ENCODE measurements at places on chromosomes 4 and X.
A peak's percentile ranks its signal among the peaks of the same experiment; 100 is the strongest.

GRCh38 chr4:11198516-11199305 lies 230.0 kb downstream of the HS3ST1 start:
- no peak for DNase-seq

DNA sequence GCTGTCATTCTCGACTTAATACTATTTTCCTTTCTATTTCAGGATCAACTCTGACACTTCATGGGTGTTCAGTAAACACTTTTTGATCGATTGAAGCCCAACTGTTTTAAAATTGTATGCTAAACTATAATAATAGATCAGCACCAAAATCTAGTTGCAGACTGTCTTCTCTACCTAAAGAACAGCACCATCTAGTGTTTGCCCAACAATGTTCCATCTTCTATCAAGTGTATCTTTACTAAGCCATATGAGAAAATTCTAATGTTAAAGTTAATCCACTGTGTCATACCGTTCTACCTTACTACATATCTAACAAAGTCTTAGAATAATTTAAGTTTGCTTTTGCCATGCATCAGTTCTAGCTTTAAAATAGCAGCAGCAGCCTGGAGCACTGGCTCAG lies 113.0 kb upstream of the PRDX4 start:
- no peak for DNase-seq

- peak; percentile 56 for DNase-seq
Observed at GRCh38 chrX:45806410-45807121, 605.9 kb upstream of the DIPK2B start.

GRCh38 chrX:2441466-2441865 lies 59.3 kb downstream of the DHRSX start:
- no peak for DNase-seq

DNA sequence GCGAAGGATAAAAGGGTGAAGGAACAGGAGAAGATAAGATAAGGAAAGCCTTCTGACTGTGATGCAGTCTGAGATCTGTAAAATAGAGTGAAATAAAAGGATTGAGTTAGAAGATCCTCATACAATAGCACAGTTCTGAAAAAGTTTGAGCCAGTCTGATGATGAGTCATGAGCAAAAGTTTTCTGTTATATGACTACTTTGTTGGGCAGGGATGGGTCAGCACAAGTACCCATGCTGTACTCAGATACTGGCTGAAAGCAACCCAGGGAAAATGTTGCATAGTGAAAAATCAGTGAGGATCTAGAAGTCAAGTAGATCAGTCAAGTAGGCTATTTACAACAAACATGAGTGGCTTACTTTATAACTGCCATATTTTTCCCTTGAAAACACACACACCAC lies 253.5 kb downstream of the PCDH10 start:
- DNase-seq, result peak; percentile 2

DNA sequence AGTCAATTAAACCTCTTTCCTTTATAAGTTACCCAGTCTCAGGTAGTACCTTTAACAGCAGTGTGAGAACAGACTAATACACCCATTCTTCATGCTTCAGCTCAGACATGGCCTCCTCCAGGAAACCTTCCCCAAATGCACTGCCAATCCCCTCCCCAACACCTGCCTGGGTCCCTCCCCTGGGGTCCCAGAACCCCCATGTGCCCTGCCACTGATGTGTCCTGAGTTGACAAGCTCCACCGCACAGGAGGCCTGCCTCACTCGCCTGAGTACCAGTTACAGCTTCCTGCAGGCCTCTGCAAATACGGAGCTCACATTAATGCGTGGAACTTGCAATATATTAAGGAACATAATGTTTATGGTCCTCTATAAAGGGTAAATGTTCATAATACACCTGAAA lies 34.9 kb upstream of the CRMP1 start:
- no peak for DNase-seq

DNA sequence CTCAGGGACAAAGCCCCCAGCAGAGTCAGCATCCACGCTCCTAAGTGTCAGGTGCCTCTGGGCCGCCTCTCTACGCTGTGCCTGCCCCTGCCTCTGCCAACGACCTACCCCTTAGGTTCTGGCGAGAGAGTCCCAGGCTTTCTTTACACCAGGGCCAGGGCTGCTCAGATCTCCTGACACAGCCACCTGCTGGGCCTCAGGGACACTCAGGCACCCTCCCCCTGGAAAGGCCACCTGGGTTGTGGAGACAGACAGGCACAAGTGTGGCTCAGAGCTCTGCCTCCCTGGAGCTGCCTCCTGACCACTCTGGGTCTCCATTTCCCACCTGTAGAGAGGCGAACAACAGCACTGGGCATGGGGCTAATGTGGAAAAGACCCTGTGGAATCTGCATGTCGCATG lies 90.0 kb upstream of the ADRA2C start:
- DNase-seq, result no peak

GRCh38 chrX:68428431-68428830 lies 4.9 kb downstream of the OPHN1 start:
- no peak for DNase-seq

GRCh38 chr4:182447767-182448280 lies 204.6 kb downstream of the TENM3 start:
- DNase-seq, result no peak

- DNase-seq, result no peak
Observed at GRCh38 chr4:29540439-29541102, 1179.6 kb upstream of the PCDH7 start.

- DNase-seq, result peak; percentile 20
Observed at GRCh38 chr4:67871867-67872266, 11.9 kb downstream of the TMPRSS11D start.

Data from amniotic stem cell (primary cell).